ENCODE measurements at places on chromosomes 4 and X. TPM values are rescaled to one million over a fixed set of nuclear protein-coding genes. Genes with fewer than 3 reads are reported as not detected.
A peak's percentile ranks its signal among the peaks of the same experiment; 100 is the strongest.

DNA sequence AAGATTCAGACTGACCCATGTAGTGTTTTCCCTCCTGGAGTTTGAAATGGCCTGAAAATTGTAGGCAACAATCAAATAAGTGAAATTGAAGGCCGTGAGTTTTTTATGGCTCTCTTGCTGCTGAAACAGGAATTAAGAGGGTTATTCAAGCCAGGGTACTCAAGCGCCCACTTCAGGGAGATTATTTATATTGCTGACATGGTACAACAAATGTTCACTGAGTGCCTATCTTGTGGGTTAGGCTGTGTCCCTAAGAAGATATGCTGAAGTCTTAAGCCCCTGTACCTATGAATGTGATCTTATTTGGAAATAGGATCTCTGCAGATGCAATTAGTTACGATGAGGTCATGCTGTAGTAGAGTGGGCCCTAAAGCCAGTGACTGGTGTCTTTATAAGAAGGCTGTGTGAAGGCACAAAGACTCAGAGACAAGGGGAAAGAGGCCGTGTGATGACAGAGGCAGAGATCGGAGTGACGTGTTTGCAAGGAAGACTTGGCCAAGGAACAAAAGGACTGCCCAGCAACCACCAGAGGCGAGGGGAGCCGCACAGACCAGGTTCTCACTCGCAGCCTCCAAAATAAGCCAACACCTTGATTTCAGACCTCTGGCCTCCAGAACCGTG is 72.9 kb downstream of the MED28 start:
- no peak overlapping the region for H3K27ac ChIP-seq
- no peaks in the 10 kb centered on the region for H3K36me3 ChIP-seq
- no peak overlapping the region for H3K4me3 ChIP-seq
- DNase-seq, result no peak
- H3K27me3 ChIP-seq, result no peaks in the 10 kb centered on the region

DNA sequence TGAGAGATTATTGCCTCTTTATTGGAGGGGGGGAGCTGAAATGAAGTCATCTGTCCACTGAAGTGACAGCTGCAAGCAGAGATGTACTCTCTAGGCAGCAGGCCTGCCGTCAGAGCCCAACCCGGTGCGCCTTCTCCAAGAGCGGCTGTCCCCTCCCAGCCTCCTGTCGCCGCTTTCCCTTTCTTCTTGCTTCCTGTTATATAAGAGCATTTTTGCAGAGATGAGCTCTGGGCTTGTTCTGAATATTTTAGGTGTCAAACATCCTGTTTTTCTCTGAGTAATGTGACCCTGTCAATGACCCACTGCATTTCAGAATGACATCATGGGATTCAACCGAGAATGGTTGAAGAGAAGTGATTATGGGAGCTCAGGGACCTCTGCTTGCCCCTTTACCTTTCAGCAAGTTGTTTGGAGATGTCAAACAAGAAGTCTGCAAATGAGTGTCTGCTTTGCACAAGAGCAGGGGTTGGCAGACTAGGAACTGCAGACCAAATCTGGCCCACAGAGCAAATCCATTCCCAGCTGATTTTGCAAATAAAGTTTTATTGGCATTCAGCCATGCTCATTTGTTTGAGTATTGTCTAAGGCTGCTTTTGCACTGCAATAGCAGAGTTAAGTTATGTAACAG is 79.9 kb downstream of the SLC9A6 start:
- H3K27me3 ChIP-seq, result no peaks in the 10 kb centered on the region
- peaks cover 13% of the 10 kb centered on the region for H3K4me1 ChIP-seq
- peak overlapping the region; percentile 14 for H3K4me3 ChIP-seq
- H3K36me3 ChIP-seq, result no peaks in the 10 kb centered on the region
- no peak for DNase-seq

- no peaks in the 10 kb centered on the region for H3K4me1 ChIP-seq
- H3K27me3 ChIP-seq, result no peaks in the 10 kb centered on the region
- H3K36me3 ChIP-seq, result no peaks in the 10 kb centered on the region
- no peak for DNase-seq
- no peak overlapping the region for H3K27ac ChIP-seq
Observed at GRCh38 chr4:12965334-12965733, 518.8 kb downstream of the RAB28 start.

AMMECR1 gene
- 10.2 TPM for total RNA-seq

NLGN3 gene
- total RNA-seq, result 1.9 TPM

Measured in activated naive CD8-positive, alpha-beta T cell treated with anti-CD3 and anti-CD28 coated beads, Interleukin-2, amount 10 ng/mL, durations not matched to agents 7 days and 5 days (primary cell).